H9 (cell line): ENCODE measurements at places on chromosomes 5 and 9.

DNA sequence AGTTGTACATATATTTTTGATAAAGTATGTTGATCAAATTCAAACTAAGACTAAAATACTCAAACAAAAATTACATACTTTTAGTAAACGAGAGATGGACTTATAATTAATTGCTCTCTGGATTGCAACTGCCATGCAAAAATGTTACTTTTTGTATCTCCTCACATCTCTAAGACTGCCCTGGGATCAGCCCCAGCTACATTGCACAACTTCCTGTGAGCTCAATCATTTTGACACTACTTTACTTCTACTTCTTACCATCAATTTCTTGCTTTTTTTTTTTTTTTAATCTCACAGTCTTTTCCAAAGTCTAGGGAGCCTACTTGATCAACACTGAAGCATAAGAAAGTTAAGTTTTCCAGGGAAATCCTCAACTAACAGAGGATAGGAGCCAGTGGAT is 506.0 kb upstream of the CDH10 start:
- no peak for DNase-seq

DNA sequence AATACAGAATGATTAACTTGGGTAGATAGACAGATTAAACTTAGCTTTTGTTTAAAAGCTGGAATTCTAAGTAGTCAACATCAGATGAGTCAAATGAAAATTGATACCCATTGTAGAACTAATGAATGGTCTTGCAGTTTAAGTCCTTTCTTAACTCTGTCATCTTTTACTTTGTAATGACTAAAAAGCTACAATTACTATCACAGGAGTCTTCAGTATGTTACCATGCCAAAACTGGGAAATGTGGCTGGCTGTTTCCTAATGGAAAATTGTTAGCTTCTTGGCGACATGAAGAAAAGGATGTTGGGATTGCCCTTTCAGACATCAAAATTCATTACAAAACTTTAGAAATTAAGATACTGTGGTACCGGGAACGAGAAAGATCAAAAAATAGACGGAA is 20.2 kb upstream of the ANXA1 start:
- no peak for DNase-seq

- no peak for DNase-seq
Measured at GRCh38 chr9:82923092-82923911, 139.6 kb downstream of the RASEF start.

- DNase-seq: no peak
Measured at GRCh38 chr9:74887981-74888370, 255 bp upstream of the TRPM6 start.

- no peak for DNase-seq
Measured at GRCh38 chr9:115058684-115059315, 59.2 kb downstream of the TNC start.

DNA sequence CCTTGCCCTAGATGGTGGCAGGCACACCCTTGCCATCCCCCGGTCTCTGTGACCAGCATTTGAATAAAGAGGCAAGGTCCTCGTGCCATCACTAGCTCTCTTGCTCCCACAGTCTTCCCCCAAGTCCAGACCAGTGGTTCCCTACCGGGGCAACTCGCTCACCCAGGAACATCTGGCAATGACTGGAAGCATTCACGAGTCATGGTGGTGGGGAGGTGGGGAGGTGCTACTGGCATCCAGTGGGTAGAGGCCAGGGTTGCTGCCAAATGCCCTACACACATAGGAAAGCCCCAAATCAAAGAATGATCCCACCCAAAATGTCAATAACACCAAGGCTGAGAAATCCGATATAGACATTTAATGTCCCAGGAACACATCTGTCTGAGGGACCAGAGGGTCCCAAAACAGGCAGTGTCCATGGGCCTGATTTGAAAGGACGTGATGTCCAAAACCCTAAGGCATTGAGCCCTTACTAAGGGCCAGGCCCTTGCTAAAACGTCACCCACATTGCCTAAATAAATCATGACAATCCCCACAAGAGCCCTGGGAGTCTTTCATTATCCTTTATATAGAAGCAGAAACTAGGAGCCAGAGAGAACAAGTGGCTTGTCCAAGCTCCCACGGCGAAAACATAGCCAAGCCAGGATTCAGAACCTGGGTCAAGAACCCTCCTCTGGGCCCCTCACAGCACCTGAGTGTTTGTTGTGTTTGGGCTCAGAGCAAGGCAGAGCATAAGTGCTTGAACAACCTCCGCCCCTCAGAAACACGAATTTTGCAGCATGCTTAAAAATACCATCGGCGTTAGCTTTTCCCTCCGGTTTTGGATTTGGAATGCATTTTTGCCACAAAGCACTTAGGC is 119.3 kb upstream of the WWC1 start:
- DNase-seq: no peak

DNA sequence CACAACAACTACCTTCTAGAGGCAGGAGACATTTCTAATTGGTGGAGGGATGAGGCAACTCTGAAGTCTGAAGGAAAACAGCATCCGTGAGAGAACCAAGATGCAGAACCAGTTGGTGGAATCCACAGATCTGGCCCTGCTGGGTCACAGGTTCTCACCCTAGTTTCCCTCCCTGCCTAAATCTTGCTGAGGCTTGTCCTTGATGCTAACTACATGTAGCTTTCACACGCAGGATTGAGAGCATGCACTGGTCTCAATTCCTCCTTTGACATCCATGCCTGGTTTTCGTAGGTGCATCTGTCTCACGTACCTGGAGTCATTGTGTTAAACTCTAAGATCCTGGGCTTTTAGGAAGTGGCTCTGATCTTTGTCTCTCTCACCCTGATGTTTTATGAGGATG is 9.7 kb upstream of the F2RL1 start:
- peak; percentile 50 for DNase-seq

- DNase-seq: no peak
Measured at GRCh38 chr9:30579810-30580209, 1804.6 kb upstream of the ACO1 start.
